Fibroblast of skin of left quadriceps (primary cell): ENCODE measurements at places on chromosomes 2 and 18.

DNA sequence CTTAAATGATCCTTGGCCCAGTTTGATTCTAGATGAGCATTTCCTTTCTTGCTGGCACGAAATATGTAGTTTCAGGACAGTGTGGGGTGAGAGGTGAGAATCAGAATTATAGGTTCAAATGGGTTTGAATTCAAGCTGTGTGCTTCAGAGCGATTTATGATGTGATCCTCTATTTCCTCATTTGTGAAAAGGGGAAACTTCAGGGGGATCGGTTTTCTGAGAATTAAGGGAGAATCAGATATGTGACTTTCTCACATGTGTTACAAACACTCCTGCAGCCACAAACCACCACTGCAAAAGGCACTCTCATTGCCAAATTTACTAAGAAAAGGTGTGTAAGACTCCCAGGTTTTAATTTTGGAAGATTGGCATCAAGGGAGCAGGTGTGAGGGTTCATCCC, 24.4 kb downstream of the HK2 start:
- no peak for DNase-seq

- DNase-seq: no peak
These were observed 168.7 kb downstream of the KCNS3 start for GRCh38 chr2:18047213-18047611.

- DNase-seq: no peak
These were observed 2.6 kb downstream of the SCN7A start for GRCh38 chr2:166491461-166491860.

DNA sequence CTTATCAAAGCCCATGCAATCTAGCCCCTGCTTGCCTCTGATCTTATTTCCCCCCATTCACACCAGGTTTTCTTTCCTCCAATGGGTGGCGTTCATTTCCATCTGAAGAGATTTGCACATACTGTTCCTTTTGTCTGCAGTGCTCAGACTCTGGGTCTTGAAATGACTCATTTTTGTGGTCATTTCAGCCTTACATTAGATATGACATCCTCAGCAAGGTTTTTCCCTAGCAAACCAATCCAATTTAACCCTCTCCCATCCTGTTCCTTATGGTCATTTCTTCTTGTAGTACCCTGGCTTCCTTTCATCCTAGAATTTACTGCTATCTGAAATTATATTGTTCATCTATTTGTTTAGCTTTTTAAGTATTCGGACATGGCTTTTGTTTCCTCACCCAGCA, 42.5 kb upstream of the SCN1A start:
- DNase-seq: no peak
